Psoas muscle (tissue), 8 donors: ENCODE measurements at places on chromosomes 5 and 9. TPM values are rescaled to one million over a fixed set of nuclear protein-coding genes. Genes with fewer than 3 reads are reported as not detected.

DNA sequence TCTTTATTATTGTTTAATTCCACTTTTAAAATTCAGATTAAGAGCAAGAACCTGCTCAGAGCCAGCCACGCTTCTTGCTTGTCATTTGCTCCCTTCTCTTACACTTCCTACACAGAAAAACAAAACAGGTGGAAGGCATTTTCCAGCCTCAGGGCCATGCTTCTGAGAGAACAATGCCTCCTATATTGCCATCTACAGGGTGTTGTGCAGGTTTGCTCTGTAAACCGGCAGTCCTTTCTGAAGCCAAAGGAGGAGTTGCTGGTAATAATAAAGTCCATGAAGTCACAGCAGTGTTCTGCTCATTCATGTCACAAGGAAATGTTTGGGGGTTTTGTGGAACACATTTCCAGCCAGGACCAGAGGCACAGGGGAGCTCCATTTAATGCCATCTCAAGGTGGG is 16.1 kb upstream of the PRLR start:
- DNase-seq, result no peak

The HTR1A gene
- total RNA-seq, result not detected

The ANXA1 gene
- 25.8 TPM for total RNA-seq

The TMEM232 gene
- 0.38 TPM for total RNA-seq

GRCh38 chr9:122827761-122828093 is 661 bp downstream of the PDCL start:
- no peak for DNase-seq

DNA sequence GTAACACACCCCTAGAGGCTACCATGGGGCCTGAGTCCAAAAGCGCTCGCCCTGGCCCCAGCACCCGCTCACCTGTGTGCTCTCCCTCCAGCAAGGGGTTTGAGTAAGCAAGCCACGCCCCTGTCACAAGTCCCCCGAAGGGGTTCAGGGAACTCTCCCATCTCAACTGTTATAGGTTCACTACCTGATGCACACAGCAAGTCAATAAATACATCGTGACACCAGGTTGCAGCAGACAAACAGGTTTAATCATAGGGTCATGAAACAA is 8.4 kb upstream of the CREBRF start:
- DNase-seq, result no peak

- DNase-seq, result no peak
These were observed 105.2 kb upstream of the PRR16 start for GRCh38 chr5:120358949-120359348.

DNA sequence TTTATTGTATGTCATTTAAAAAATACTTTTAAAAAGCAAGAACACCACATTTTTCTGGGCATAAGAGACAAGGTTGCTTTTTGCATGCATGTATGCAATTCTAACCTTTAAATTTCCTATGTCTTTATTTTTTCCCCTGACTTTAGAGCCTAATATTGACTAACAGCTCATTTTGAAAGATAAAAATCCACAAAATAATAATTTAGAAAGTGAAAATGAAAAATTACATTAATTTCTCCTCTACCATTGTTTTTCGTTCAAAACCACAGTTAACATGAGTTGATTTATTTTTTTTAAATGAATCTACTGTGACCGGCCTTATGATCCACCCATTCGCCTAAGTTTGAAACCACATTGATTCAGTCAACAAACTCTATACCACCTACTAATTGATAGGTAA is 137.5 kb upstream of the CDKN2B start:
- no peak for DNase-seq

The NREP gene
- 7.8 TPM for total RNA-seq

The PDCD1LG2 gene
- total RNA-seq, result 0.76 TPM

GRCh38 chr5:81848362-81848880 is 97.5 kb upstream of the SSBP2 start:
- DNase-seq, result no peak

- peak; percentile 50 for DNase-seq
These were observed 81.7 kb downstream of the HMHB1 start for GRCh38 chr5:143893638-143894037.

GRCh38 chr5:153486771-153487170 is 3.7 kb upstream of the GRIA1 start:
- DNase-seq, result no peak

- no peak for DNase-seq
These were observed 157.3 kb downstream of the PPP2R2B start for GRCh38 chr5:146721073-146721815.

DNA sequence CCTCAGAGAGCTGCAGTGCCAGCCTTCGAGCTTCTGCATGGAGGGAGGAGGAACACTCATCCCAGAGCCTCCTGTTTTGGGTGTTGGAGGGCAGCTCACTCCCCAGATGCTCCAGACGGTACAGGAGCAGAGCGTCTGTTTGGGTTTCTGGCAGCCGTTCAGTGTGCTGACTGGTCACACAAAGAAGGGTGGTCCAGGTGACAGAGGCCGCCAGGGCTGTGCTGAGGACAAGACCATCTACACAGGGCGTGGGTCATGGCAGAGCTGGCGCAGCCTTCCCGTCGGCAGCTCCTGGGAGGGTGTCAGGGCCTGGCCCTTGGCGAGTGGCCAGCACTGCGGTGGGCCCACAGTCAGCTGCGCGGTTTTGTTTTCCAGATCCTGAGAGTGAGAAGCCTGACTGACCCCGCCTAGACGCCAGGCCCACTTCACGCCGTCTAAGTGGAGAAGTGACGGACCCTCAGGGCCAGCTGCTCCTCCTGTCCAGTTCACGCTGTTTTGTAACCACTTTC is 131.4 kb upstream of the FAM120A start:
- DNase-seq, result no peak

DNA sequence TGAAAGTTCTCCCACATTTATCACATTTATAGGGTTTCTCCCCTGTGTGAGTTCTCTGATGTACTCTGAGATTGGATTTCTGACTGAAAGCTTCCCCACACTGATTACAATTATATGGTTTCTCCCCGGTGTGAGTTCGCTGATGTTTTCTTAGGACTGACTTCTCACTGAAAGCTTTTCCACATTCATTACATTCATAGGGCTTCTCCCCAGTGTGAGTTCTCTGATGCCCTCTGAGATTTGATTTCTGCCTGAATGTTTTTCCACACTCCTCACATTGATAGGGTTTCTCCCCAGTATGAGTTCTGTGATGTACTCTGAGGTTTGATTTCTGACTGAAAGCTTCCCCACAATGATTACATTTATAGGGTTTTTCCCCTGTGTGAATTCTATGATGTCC is 36.3 kb downstream of the ZNF782 start:
- no peak for DNase-seq

GRCh38 chr5:124651663-124652513 is 94.6 kb downstream of the ZNF608 start:
- DNase-seq, result peak; percentile 88

GRCh38 chr9:136754626-136755301 is 3.3 kb downstream of the LCN8 start:
- DNase-seq, result no peak

The ITK gene
- total RNA-seq, result 0.30 TPM

DNA sequence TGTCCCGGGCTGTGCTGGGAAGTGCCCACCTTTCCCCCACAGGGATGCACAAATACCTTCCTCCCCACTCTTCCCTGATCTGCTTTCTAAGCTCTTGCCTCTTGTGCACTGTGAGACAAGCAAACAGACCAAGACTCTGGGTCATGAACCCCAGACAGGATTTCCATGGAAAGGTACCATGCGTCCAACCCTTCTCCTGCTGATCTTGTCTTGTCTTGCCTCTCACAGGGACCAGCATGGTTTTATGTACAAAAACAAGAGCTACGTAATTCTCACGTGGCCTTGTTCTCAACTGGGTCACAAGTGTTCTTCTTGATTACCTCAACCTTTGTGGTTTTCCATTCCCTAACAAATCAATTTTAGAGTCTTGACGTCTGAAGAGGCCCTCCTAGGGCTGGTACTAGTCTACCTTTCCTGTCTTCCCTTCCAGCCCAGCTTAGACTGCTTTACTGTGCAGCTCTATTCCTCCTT is 176.5 kb upstream of the MAP3K1 start:
- DNase-seq, result no peak

DNA sequence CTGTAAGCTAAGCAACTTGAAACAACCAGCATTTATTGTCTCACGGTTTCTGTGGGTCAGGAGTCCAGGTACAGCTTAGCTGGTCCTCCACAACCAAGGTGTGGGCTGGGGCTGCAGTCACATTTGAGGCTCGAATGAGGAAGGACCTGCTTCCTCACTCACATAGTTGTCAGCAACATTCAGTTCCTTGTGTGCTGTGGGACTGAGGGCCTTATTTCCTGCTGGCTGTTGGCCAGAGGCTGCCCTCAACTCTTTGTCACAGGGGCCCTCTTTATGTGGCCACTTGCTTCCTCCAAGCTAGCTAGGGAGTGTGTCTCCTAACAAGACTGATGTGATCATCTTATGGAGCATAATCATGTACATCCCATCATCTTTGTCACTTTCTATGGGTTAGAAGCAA is 29.2 kb upstream of the SEMA4D start:
- no peak for DNase-seq

- no peak for DNase-seq
These were observed 133.9 kb upstream of the ADRA1B start for GRCh38 chr5:159782197-159782994.

GRCh38 chr5:126044111-126044668 is 379.0 kb upstream of the GRAMD2B start:
- no peak for DNase-seq

DNA sequence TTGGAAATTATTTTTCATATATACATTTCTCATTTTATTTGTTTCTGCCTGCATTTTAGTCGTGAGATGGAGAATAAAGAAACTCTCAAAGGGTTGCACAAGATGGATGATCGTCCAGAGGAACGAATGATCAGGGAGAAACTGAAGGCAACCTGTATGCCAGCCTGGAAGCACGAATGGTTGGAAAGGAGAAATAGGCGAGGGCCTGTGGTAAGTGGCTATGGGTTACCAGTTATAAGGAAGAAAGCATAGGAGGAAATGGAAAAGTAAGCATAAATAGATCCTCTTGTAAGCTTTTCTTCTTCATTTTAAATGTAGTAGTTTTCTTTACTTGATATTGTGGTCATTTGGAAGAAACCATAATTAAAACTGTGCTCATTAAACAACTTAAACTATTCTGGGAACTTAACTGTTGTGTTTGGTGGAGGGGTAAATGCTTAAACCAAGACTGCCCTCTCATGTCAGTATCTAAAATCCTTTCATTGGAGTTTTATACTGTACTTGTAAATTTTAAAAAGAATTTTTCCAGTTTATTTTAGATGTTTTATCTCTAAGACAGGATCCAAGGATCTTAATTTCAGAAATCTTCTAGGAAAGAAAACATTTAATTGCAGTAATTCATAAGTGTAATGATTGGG is 41.3 kb downstream of the MAP3K1 start:
- DNase-seq, result no peak

DNA sequence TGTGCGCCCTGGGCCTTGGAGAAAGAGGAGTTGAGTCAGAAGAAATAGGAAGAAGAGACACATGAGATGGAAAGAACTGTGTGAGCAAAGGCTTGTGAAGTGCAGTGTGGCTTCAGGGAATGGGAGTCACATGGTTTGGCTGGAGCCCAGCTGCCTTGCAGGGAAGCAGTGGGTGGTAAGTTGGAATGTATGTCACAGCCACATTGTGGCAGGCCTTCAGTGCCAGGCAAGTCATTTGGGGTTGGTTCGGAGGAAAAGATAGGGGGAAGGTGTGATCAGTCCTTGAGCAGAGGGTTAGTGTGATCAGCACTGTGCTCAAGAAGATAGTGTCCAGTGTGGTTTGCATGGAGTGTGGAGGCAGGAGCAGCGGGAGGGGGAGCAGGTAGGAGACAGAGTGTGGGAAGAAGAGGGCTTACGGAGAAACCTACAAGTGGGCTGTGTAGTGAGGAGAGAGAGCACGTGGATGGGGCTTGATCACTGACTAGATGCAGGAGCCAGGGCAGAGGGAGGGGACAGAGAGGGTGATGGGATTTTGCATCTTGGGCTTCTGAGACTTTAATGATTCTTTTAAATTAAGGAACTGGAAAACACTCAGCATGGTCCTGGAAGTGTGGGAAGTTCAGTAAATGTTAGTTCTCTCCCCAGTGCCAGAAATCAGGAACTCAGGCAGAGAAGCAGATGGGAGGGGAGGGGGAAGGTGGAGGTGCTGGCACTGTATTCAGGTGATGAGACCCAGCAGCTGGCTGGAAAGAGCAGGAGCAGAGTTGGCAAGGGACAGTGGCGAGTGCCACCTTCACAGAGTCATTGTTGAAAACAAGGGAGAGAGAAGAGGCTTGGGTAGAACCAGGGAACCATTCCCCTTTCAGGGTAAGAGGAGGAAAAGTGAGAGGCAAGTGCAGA is 46.6 kb downstream of the ARHGAP26 start:
- peak; percentile 64 for DNase-seq

- DNase-seq, result no peak
These were observed 58.6 kb downstream of the CDKN2A start for GRCh38 chr9:21935631-21936030.

GRCh38 chr9:20087481-20087880 is 298.6 kb upstream of the SLC24A2 start:
- DNase-seq, result no peak

GRCh38 chr5:172765766-172766286 is 5.2 kb downstream of the DUSP1 start:
- DNase-seq, result peak; percentile 46

DNA sequence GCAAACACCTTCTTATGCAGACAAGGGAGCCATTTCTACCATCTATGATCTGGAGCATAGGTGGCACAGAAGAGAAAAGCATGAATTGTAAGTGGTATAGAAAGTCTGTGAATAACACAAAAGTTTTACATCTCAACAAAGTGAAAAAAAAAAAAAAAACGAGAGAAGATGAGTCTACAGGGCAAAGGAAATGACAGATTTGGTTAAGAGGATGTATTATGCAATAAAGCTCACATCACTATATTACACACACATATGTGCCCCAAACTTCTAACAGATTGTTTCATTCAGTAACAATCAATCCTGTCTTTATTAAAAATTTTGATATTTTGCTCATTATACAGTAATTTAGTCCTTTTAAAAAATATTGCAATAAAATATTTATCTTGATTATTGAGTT is 49.8 kb downstream of the CERT1 start:
- no peak for DNase-seq

DNA sequence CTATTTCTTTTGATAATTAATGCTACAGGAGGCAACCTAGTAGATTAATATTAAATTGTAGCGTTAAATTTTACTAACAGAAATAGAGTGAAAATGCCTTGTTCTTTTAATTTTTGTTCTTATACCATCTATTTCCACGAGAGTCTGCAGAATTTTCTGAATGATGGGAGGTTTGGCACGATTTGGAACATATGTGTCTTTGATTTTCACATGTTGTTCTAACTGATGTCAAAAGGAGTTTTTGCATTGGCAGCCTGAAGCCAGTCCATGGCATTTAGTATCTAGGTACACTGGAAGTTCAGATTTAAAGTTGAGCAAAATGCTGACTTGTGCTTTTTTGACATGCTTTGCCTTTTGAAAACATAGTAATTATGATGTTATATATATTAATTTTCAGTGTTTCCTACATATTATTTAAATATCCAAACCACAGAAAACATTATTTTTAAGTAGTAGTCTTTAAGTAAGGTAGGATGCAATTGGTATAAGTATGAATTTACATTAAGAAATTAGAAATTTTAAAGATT is 103.0 kb downstream of the PBX3 start:
- no peak for DNase-seq

DNA sequence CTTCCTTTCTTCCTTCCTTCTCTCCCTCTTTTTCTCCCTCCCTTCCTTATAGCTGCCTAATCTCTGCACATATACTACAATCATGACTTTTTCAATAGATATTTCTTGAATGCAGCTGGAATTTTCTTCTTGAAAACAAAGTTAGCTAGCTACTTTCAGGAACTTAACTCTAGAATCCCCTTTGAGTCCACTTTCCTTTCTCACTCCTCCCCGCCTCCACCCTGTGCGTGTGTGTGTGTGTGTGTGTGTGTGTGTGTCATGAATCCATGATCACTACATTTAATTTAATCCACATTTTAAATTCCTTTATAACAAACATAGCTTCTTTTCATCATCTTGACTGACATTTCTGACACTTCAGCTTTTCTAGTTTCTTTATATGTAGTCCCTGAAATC is 167.5 kb upstream of the KLF9 start:
- no peak for DNase-seq
